ENCODE measurements at places on chromosomes 1 and 21. TPM values are rescaled to one million over a fixed set of nuclear protein-coding genes. Genes with fewer than 3 reads are reported as not detected.

Gene CD1B
- total RNA-seq = not detected

- DNase-seq = no peak
These were observed 357.3 kb downstream of the NPHP4 start for GRCh38 chr1:5634893-5635292.

GRCh38 chr1:61318319-61319125, 236.2 kb downstream of the NFIA start:
- DNase-seq = peak; percentile 69

- no peak for DNase-seq
These were observed 432.9 kb downstream of the SETD4 start for GRCh38 chr21:35627462-35627861.

- no peak for DNase-seq
These were observed 54.8 kb downstream of the MYOM3 start for GRCh38 chr1:24057171-24057570.

Gene CNR2
- total RNA-seq = not detected

Gene GON4L
- 29.5 TPM for total RNA-seq

Gene SYTL1
- total RNA-seq = 0.10 TPM

DNA sequence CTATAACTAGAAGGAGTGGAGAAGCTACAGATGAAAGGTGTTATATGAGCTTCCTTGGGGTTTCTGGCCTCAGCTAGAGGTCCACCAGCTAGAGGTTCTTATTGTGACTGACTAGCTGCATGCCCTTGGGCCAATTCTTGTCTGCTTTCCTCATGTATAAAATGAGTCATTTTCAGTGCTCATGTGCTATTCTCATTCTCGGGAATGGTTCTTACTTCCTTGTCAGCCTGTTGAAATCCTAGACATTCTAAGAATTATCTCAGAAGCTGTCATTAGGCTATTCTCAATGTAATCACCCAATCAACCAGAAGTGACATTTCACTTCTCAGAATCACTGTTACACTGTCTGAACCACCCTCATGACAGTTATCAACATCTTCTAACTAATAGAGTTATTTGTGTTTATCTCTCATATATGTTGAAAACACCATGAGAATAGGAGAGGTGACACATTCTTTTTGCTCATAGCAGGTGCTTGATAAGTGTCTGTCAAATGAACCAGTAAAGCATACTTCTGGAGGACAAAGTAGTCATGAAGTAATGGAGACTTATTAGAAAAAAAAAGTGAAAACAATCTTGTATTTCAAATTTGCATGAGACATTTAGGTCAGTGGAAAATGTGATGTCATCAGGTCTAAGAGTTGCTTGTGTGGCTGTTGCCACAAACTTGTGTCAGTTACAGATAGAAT, 122.8 kb upstream of the IVNS1ABP start:
- peak; percentile 92 for DNase-seq

- no peak for DNase-seq
These were observed 11.3 kb downstream of the CRABP2 start for GRCh38 chr1:156693848-156694689.

DNA sequence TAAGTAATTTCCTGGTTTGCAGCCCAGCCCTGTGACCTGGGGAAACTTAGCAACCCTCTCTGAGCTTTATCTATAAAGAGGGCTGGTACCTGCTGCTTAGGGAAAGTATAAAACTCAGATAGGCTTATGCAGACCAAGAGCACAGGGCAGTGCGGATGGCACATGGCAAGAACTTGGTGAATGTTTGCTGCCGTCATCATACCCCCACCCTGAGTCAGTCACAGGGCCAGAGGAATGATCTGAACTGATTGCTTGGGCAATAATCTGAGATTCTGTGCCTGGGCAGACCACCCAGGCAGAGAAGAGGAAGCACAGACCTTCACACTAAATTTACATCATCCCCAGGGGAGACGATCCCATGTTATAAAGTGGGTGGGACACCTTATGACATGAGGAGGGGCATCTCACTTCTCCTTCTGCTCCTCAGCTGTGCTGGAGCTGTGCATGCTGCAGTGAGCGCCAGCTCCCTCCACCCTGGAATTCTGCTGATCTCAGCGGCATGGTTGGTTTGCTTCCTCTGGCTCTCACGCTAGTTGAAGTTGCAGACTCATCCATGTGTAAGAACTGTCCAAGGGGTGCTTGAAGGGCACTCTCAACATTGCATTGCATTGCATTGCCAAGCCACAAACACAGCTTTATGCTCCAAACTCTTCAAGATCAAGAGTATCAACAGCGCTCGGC, 197.1 kb downstream of the AJAP1 start:
- DNase-seq = no peak

DNA sequence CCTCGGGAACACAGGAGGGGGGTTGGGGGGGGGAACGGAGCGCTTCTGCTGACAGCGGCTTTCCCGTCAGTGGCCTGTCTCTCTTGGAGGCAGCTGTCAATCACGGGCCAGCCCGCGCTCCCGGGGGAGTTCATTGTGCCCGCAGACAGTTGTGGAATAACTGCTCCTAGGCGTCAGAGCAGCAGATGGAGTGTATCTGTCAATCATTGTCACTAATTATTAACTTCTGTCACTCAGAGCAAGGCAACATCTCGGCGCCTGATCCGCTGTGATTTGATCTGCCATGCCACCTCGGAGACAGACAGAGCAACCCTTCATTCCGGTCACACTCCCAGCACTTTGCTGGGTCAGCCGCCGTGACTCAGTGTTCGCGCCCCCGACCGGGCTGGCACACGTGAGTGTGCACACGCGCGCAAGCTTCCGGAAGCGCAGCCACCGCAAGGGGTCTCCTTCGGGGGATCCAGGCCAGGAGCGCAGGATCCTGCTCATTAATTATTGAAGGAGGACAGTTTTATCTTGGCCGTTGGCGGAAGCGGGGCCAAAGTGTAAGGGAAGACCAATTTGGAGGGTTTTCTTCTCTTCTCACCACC, 75.8 kb downstream of the RRAGC start:
- DNase-seq = no peak

- DNase-seq = no peak
These were observed 8.1 kb downstream of the SLX9 start for GRCh38 chr21:44947930-44948331.

DNA sequence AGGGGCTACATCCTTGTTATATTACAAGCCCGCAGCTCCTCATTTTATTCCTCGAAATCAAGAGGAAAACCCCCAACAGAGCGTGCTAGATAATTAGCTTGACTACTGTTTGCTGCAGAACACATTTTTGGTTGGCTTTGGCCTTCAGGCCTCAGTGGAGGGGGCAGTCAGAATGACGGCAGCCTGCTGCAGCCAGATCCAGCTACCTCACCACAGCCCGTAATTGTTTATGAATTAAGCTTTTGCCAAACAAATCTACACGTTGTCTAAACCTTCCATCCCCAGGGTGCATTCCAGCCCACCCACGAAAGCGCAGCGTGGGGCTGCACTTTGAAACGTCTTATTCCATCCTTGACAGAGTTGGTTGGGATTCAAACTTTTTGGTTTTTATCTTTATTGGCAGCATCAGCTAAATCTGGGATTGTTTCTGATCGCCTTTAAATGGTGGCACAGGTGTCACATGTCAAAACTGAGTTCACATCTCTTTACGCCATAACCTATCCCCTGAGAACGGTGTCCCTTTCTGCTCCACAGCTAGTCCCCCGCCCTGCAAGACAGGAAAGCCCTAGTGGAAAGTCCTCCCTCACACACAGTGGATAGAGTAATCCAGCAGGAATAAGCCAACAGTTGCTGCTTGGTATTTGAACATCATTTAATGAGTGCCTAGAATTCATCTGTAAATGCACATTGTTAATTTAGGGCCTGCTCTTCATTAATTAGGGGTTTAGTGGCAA, 195.5 kb downstream of the LMO4 start:
- no peak for DNase-seq

DNA sequence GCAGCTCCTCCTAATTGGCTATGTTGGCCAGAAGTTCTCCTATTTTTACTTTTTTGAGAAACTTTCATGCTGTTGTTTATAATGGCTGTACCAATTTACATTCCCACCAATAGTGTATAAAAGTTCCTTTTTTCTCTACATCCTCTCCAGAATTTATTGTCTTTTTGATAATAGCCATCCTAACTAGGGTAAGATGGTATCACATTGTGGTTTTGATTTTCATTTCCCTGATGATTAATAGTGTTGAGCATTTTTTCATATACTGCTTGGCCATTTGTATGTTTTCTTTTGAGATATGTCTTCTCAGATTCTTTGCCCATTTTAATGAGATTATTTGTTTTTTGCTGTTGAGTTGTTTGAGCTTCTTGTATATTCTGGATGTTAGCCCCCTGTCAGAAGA, 46.8 kb downstream of the NTMT2 start:
- DNase-seq = no peak

DNA sequence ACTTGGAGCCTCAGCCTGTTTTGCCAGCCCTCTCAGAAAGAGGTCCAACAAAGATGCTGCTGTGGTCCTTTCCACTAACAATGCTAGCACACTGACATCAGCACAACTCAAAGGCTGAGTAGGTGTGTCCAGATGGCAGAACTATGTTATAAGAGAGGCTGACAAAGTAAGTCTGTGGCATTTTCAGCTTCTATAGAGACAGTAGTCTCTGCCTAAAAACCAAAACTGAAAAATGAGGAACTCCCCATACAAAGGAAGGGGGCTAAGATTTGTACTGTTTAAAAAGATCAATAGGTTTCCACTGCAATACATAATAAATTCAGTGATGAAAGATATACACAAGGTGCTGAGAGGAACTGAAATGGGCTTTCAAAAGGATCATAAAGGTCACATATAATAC, 12.3 kb downstream of the ERO1B start:
- DNase-seq = no peak

DNA sequence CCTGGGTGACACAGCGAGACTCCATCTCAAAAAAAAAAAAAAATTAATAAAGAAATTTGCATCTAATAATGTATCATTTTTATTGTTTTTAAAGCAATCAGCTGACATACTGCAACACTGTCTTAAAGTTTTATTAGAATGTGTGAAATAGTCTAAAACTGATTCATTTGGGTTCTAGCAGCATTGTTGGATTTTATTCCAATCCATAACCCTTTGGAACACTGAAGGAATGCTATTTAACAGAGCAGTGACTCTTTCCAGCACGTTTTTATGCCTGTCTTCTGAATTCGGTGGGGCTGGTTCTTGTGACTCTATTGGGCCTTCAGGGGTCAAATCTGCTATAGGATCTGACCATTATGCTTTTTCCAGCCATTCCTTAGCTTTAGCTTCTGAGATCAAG, 18.2 kb upstream of the FMO4 start:
- peak; percentile 25 for DNase-seq

DNA sequence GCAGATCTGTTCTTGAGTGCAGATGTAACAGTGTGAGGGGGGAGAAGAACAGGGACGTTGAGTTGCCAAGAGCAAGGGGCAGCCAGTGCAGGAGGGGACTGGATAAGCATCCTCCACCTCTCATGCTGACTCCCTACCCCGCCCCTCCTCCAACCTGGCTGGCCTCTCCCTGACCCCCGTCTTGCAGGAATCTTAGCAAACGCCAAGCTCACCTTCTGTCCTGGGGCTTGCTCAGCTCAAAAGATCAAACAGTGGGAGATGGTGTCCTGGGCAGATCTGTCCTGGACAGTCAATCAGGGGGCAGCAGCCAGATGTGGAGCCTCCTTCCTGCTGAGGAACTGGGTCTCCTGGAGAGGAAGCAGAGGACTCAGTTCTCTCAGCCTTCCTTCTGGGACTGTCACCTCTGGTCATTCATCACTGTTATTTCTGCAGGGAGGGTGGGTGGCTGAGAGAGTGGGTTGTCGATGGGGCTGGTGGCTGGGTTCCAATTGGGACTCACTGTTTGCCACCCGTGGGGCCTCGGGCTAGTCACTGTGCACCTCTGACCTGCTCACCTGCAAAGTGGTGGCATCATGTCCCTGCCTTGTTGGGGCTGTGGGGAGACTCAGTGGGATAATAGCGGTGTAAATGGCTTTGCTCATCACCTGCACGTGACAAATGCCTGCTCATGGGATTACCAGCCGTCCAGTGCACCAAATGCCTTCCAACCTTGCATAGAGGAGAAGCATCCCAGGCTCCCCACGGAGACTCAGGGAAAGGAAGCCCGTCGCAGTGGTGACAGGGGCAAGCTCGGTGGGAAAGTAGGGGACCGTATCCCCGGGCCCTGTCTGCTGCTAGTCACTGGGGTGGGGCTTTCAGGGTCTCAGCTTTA, 154.4 kb downstream of the PTPRU start:
- no peak for DNase-seq

Gene F5
- not detected for total RNA-seq

Gene RPL22
- 319 TPM for total RNA-seq

DNA sequence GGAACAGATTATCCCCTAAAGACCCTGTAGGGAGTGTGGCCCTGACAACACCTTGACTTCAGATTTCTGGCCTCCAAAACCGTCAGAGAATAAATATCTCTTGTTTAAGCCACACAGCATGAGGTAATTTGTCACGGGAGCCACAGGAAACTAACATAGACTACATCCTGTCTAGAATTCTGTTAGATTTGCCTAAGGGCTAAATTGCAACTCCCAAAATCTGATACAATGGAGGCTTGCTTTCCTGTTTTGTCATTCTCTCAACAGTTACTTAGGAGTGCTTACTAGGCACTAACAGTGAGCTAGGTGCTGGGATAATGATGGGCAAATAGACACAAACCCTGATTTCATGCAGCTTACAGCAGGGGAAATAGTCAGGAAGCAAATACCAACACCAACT, 141.6 kb downstream of the MIS18A start:
- DNase-seq = no peak

DNA sequence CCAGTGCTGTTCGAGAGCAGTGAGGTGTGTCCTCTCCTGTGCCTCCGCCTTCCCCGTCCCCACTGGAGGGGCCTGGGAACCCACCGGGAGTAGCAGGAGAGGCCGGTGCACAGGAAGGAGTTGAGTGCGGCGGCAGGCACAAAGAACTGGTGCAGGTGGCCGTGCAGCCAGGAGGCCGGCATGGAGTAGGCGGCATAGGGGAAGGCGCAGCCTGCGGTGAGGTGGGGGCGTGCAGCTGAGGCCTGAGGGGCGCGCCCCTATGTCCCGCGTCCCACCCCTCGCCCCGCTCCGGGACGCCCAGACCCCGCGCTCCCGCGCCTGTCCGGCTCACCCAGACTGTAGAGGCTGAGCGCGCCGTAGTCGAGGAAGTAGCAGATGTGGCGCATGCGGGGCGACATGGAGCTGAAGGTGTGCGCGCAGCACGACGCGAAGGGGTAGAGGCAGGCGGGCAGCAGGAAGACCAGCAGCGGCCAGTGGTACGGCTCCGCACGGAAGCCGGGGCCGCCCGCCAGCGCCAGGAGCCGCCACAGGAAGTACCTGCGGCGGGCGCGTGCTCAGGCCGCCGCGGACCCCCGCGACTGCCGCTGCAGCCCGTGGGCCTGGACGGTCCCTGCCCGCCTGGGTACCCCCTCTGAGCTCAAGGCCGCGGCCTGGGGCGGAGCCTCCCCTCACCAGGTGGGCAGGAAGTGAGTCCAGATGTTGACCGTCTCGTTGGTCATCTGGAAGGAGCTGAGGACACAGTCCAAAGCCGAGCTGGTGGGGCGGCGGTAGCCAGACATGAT, 2.2 kb downstream of the PAQR6 start:
- no peak for DNase-seq

- DNase-seq = no peak
These were observed 126.5 kb upstream of the KCNK1 start for GRCh38 chr1:233487408-233487807.

Gene TFF2
- total RNA-seq = not detected

Gene OVAAL
- not detected for total RNA-seq

All from HFFc6 (cell line).